ENCODE measurements at places on chromosomes 2 and 18. TPM values are rescaled to one million over a fixed set of nuclear protein-coding genes. Genes with fewer than 3 reads are reported as not detected.

RGPD4 gene
- polyA plus RNA-seq, result 0.03 TPM

- DNase-seq, result no peak
These were observed 1.1 kb upstream of the CRYGB start for GRCh38 chr2:208147008-208147407.

ATG16L1 gene
- polyA plus RNA-seq, result 25.2 TPM

- peak; percentile 30 for DNase-seq
These were observed 500 bp downstream of the CCNYL1 start for GRCh38 chr2:207711750-207712530.

TNFAIP6 gene
- 1.4 TPM for polyA plus RNA-seq

DNA sequence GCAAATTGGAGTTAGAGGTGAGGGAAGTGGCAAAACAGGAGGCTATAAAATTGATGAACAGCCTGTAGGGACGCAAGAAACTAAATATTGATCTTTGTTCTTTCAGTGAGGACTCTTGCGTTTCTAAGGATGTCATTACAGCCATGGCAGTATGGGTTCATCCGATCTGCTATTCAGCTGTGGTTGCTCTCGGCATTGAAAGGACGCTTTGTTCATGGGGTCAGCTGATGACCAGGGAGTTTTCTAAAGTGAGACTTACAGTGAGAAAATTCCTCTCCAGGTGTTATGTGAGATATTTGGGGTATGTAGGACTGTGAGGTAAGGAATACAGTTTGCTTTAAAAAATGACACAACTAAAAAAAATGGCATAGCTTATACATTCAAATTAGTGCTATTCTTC is 52.7 kb upstream of the PELI1 start:
- no peak for DNase-seq

BCL11A gene
- polyA plus RNA-seq, result 15.1 TPM

DNA sequence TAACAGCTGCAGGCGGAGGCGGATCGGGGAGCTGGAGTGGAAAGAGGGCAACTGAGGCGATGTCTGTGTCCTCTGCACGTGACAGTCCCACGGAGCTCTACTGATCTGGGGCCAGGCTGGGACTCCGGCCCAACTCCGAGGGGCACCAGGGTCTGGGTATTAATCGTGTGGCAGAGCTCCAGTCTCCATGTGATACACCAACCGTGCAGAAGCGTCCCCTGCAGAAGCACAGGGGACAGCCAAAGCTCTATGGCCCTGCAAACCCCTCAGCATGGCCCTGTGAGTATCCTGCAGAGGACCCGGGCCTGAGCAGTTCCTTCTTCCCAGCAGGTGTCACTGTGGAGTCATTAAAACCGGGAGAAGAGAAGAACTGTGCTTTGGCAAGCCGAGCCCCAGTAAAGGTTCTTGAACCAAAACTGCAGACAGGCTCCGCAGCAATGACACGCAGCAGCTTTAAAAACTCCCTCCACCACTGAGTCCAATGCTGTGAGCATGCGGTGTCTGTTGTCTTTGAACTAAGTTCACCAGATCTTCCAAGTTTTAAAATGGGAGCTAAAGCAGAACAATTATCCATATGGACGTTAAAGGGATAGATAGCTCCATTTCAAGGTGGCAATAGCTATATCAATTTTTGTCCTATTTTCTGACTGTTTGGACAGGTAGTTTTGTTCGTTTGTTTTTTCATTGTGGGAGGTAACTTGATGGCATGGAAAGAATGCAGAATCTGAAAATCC is 79.4 kb downstream of the TMEM182 start:
- peak; percentile 68 for DNase-seq

DNA sequence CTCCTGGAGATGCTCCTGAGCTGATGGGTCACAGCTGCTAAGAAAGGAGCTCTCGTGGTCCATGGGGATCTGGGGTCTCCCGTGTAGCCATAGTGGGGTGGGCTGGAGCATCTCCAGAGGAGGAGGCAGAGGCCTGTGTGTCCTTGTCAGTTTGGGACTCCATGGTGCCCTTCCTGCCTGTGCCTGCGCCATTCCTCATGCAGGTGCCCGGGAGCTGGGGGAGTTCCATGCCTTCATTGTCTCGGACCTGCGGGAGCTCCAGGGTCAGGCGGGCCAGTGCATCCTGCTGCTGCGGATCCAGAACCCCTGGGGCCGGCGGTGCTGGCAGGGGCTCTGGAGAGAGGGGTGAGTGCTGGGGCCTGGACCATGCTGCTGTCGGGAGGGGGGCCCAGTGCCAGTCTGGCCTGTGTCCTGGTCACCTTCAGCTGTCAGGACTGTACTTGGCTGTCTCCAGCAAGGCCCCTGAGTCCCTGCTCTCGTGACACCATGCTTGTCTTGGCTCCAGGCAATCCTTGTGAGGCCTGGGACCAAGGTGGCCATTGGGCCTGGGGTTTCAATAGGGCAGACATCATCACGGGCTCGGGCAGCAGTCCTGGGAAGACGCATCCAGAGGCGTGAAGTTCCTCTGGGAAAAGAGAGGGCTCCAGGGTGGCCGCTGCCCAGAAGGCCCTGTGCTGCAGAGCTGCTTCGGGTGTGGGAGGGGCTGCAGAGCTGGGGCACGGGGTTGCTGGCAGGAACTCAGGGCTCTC is 7.3 kb downstream of the CAPN10 start:
- DNase-seq, result no peak

DNA sequence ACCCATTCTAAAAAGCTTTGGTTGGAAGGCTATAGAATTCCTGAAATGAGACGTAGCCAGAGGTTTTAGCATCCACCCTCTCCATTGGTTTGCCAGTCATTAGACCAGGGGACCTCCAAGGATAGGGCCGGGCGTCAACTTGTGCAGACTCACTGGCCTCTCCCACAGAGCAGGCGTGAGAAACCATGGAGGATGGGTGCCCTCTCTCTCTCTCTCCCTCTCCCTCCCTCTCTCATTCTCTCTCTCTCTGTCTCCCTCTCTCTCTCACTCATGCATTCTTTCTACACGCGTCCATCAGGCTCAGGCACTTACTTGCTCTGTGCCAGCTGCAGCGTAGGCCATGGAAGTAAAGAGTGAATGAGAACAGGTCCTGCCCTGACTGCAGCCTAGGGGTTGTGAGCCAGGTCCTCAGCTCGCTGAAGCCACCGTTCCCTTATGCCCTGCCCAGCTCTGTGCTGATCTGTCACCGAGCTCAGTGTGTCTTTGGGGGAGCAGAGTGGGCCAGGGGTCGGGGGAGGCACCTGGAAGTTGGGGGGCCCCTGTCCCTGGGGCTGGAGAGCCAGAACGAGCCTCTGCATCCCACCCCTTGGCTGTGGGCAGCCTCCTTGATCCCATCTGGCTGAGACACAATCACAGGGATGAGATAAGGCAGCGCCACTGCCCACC is 304.4 kb upstream of the HS6ST1 start:
- no peak for DNase-seq

- no peak for DNase-seq
These were observed 195.6 kb downstream of the TGIF1 start for GRCh38 chr18:3645384-3646156.

GRCh38 chr2:85534099-85534498 is 4.9 kb upstream of the MAT2A start:
- no peak for DNase-seq

SH2D6 gene
- 1.3 TPM for polyA plus RNA-seq

DNA sequence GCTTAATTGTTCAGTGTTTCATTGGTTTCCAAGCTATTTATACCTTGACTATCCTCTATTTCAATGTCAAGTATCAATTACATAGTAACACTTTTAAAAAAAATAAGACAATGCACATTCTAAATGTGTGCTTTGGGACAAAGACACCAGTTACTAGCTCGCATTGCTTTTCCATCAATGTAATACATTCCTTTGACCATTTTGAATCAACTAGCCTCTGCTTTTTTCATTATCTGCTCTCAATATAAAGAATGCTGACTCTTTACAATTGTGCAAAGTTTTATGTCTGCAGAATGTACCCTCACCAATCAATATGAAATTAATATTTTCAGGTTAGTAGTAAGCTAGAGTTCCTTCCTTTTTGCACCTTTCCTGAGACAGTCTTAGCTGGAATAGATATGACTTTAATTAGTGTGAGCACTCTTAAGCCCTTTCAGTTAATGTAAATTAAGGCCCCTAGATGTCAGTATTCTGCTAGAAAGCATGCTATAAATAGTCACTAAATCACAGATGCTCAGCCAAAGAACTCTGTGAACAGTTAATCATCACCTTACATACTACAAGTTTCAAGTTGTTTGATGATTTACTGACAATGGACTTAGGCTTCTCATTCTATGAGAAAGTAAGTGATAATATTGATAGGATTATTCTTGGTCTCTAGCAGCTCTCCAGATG is 413.6 kb downstream of the PTH2R start:
- peak; percentile 14 for DNase-seq

GRCh38 chr2:23524261-23524706 is 139.3 kb downstream of the KLHL29 start:
- DNase-seq, result peak; percentile 60

DNA sequence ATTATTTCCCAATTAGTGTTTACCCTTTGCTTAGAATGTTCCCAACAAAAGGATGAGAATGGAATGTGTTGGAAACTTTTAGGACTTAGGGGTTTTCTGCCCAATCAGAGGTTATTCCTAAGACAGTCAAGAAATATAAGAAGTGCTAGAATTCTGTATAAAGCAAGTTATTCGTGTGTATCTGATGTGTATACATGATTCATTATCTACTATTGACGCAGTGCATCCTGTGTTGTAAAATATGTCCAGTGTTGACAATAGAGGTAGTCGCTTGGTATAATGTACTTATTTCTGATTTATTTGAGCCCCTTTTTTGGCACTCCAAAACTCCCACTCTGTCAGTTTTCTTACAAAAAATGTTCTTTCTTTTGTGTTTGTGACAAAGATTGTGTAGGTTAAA is 881 bp downstream of the PIKFYVE start:
- DNase-seq, result no peak

- no peak for DNase-seq
These were observed 214.7 kb downstream of the KCNH7 start for GRCh38 chr2:162623888-162624287.

EGR4 gene
- not detected for polyA plus RNA-seq

GRCh38 chr18:49075681-49076080 is 124.9 kb upstream of the SMAD7 start:
- DNase-seq, result no peak

- DNase-seq, result peak; percentile 91
These were observed 135.2 kb downstream of the ALPK2 start for GRCh38 chr18:58493516-58494253.

GRCh38 chr2:102513355-102513939 is 40.4 kb downstream of the SLC9A4 start:
- DNase-seq, result no peak

- DNase-seq, result no peak
These were observed 136.3 kb downstream of the OLA1 start for GRCh38 chr2:174112073-174112472.

All from left kidney (tissue), 8 donors.